ENCODE measurements at places on chromosomes 7 and 10. TPM values are rescaled to one million over a fixed set of nuclear protein-coding genes. Genes with fewer than 3 reads are reported as not detected.

DNA sequence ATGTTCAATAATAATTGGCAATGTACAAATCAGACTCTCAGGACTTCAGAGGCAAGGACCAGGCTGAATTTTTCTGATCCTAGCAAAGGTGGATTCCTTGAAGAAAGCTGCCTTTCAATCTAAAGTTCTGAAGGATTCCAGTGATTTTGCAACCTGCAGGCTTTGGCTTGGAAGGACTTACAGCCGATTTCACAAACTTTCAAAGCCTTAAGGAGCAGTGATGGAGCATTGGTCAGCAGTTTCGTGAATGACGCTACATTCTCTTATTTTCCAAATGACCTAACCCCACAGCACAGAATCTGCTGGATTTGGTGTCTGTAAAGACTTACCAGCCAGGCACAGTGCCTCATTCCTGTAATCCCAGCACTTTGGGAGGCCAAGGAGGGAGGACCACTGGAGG lies 167.5 kb downstream of the ARHGAP12 start:
- no peak for DNase-seq

GRCh38 chr7:130207642-130208041 lies at the start of gene SSMEM1:
TSS of gene SSMEM1 (plus strand) at chr7:130207860. CDS start at chr7:130207911, 51 bp downstream.
- no peak for DNase-seq

- DNase-seq, result no peak
These were observed 20.3 kb downstream of the CFAP46 start for GRCh38 chr10:132921818-132922807.

Gene CCL24
- 24.4 TPM for polyA plus RNA-seq

DNA sequence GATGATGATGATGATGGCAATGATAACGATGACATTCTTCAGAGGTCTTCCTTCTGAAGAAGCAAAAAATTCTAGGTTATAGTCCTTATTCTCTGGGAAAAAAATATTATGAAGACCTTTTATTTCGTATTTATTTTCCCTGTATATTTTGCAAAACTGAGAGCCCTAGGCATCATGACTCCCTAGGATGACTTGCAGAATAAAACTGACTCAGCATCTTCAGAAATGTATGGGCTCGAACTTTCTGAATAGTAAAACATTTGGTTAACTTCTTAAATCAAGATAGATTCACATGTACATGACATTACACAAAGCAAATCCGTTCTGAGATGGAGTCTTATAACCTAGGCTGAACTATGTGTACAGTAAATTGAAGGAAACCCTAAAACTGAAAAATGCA lies 29.4 kb downstream of the DKK1 start:
- DNase-seq, result no peak

- DNase-seq, result no peak
These were observed 124.9 kb downstream of the CCSER2 start for GRCh38 chr10:84453303-84453702.

DNA sequence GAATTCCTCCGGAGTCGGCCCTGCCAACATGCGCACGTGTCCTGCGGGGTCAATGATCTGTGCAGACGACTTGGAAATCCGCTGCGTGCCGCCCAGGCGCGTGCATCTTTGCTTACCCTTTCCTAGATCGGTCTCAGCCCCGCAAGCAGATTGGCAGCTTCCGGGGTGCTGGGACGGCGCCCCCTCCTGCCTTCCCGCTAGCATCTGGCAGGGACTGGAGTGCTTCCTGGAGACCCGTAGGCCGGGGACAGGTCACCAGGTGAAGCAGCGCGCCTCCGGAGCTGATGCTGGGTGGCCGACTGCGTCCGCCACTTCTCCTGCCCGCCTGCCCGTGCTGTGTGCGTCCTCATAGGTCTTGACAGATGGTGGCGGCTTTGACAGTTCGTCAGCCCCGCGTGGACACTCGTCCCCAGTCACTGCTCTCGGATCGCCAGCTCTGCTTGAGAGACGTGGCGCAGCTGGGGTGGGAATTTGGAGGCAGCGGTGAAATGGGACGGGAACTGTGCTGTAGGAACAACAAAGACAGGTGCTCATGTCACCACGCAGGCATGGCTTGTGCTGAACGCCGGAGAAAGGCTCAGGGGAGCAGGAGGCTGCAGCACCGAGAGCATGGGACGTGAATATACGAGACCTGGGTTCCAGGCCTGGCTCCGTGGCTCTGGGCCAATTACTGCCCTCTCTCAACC lies 21.9 kb upstream of the KCNK18 start:
- no peak for DNase-seq

GRCh38 chr10:44326474-44327030 lies 58.3 kb downstream of the CXCL12 start:
- no peak for DNase-seq

DNA sequence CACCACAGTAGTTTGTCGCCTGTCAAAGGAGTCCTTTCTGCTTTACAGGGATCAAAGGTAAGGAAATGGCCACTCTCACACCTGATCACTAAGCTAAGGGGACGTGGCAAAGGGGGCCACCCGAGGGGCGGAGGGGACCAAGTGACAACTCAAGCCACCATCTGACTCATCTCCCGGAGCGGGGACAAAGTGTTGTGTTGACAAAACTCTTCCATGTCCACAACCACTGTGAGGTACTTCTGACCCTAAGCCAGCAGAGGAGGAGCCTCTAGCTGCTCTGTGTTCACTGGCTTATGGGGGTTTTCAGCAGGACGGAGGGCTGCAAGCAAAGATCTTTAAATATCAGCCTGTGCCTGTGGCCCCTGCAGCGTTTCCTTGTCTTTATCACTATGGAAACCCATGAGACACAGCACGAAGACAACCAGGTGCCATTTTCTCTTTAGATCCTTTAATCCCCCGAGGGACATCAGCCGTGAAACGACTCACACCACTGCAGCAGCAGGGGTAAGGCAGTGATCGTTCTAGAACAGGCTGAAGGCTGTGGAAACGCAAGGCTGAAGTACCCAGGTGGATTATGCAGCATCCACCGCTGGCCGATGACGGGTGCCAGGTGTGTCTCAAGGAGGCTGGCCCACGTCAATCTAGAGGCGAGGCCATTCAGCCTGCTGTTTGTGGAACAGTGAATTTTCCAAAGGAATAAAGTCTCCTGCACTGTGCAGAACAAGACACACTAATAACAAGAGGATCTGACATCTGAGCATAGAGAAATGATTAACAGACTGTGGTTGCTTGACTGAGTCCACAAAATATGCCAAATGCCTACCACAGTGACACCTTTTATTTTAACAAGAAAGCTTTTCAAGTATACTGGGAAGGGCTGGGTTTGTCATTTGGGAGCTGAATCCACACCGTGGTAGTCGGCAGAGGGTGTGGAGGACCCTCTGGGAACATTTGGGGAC lies 26.6 kb upstream of the DDC start:
- no peak for DNase-seq

All from sigmoid colon (tissue), 7 donors.